Central memory CD8-positive, alpha-beta T cell (primary cell): ENCODE measurements at places on chromosomes 1 and 21.

GRCh38 chr21:45853703-45854342, 127.7 kb upstream of the COL6A1 start:
- H3K4me1 ChIP-seq: no peaks in the 10 kb centered on the region
- no peak overlapping the region for H3K4me3 ChIP-seq
- H3K27me3 ChIP-seq: peaks cover 88% of the 10 kb centered on the region
- H3K36me3 ChIP-seq: no peaks in the 10 kb centered on the region
- H3K27ac ChIP-seq: no peak overlapping the region

DNA sequence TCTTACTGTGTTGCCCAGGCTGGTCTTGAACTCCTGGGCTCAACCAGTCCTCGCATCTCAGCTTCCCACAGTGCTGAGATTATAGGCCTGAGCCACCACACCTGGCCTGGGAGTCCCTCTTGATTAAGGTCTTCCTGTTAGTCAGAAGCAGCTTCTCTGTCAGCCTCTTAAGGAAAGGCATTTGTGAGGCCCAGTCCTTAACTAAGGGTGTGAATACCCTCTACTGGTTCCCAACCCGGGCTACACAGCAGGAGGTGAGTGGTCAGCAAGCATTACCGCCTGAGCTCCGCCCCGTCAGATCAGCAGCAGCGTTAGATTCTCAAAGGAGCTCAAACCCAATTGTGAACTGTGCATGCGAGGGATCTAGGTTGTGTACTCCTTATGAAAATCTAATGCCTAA, 117.2 kb downstream of the DYRK1A start:
- no peaks in the 10 kb centered on the region for H3K27me3 ChIP-seq
- H3K36me3 ChIP-seq: peaks cover 41% of the 10 kb centered on the region
- no peak overlapping the region for H3K27ac ChIP-seq
- H3K4me1 ChIP-seq: peaks cover 4% of the 10 kb centered on the region
- H3K4me3 ChIP-seq: no peak overlapping the region
- no peak for DNase-seq

GRCh38 chr1:245301162-245301580, 146.4 kb downstream of the KIF26B start:
- no peaks in the 10 kb centered on the region for H3K4me1 ChIP-seq
- H3K27me3 ChIP-seq: peaks cover 9% of the 10 kb centered on the region

GRCh38 chr1:117981455-117982192, 52.1 kb downstream of the WDR3 start:
- DNase-seq: no peak
- peaks cover 38% of the 10 kb centered on the region for H3K27me3 ChIP-seq
- no peaks in the 10 kb centered on the region for H3K36me3 ChIP-seq
- H3K27ac ChIP-seq: no peak overlapping the region
- H3K4me3 ChIP-seq: no peak overlapping the region
- no peaks in the 10 kb centered on the region for H3K4me1 ChIP-seq

GRCh38 chr1:164863056-164863455, 304.1 kb downstream of the PBX1 start:
- no peak for DNase-seq
- H3K4me3 ChIP-seq: no peak overlapping the region
- no peaks in the 10 kb centered on the region for H3K27me3 ChIP-seq

DNA sequence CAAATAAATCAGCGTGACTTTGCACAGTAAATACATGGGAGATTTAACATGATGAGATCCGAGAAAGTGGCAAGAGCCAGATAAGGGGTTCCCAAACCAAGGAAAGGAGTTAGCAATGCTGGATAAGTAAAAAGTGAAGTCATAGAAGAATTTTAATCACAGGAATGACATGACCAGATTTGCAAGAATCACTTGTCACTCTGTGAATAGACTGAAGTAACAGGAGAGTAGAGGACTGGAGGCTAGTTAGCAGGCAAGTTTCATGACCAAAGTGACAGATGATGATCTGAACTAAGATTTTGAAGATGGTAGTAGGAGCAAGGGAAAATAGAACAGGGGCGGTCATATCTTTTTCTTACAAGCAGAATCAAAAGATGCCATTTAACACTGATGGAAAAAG, 8.4 kb downstream of the CFH start:
- H3K27ac ChIP-seq: peak overlapping the region; percentile 5
- H3K4me3 ChIP-seq: no peak overlapping the region
- H3K36me3 ChIP-seq: peaks cover 2% of the 10 kb centered on the region
- H3K27me3 ChIP-seq: no peaks in the 10 kb centered on the region
- DNase-seq: no peak

- no peak for DNase-seq
- H3K27me3 ChIP-seq: no peaks in the 10 kb centered on the region
- peaks cover 17% of the 10 kb centered on the region for H3K4me1 ChIP-seq
- H3K4me3 ChIP-seq: no peak overlapping the region
- peaks cover 1% of the 10 kb centered on the region for H3K36me3 ChIP-seq
These were observed 20.8 kb downstream of the EYA3 start for GRCh38 chr1:28067523-28068090.

DNA sequence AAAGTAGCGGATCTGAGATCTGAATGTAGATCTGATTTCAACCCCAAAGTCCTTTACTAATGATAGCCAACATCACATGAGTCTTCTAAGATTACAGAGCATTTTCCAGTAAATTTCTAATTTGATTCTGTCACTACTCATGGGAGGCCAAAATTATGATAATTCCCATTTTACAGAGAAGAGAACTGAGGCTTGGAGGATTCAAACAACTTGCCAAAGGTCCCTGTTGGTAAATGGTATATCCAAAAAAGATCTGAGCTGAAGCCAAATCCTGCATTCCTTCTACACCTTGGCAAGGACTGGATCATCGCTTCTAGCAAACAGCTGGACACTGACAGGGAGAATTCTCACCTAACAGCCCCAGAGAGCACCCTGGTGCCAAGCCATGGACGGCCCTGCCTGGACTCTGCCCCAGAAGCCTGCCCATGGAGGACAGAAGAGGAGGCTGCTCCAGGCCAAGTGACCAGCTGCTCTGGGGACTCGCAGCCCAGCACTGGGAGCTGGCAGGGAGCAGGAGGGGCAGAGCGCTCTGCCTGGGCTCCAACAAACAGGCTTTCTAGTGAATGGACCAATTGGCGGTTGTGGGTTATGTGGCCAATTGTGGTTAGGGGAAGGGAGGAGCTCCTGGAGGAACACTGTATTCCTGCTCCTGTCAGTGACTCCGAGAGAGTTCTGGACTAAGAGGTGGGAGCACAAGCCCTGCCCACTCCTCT, 6.4 kb upstream of the CSF1 start:
- H3K27ac ChIP-seq: no peak overlapping the region
- no peak overlapping the region for H3K4me3 ChIP-seq
- no peaks in the 10 kb centered on the region for H3K36me3 ChIP-seq
- DNase-seq: no peak
- H3K4me1 ChIP-seq: peaks cover 23% of the 10 kb centered on the region

DNA sequence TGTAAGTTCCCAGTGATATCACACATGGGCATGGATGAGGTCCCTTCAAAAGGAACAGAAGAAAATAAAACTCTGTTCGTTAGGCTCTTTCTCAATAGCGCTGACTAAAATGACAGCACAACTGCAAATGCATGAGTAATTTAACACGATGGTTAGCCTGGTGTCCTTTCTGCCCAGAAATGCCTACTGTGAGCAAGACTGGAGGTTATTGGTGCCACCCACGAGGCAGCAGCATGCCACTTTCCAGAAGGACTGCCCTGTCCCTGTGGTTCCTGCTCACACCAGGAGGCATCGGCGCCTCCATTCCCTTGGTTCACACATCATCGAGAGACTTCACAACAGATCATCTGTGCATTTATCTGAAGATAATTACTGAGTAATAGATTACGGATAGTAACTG, 26.2 kb downstream of the VPS26C start:
- H3K27ac ChIP-seq: peak overlapping the region; percentile 56
- peaks cover 23% of the 10 kb centered on the region for H3K36me3 ChIP-seq
- no peak for DNase-seq
- peaks cover 54% of the 10 kb centered on the region for H3K4me1 ChIP-seq
- no peaks in the 10 kb centered on the region for H3K27me3 ChIP-seq

DNA sequence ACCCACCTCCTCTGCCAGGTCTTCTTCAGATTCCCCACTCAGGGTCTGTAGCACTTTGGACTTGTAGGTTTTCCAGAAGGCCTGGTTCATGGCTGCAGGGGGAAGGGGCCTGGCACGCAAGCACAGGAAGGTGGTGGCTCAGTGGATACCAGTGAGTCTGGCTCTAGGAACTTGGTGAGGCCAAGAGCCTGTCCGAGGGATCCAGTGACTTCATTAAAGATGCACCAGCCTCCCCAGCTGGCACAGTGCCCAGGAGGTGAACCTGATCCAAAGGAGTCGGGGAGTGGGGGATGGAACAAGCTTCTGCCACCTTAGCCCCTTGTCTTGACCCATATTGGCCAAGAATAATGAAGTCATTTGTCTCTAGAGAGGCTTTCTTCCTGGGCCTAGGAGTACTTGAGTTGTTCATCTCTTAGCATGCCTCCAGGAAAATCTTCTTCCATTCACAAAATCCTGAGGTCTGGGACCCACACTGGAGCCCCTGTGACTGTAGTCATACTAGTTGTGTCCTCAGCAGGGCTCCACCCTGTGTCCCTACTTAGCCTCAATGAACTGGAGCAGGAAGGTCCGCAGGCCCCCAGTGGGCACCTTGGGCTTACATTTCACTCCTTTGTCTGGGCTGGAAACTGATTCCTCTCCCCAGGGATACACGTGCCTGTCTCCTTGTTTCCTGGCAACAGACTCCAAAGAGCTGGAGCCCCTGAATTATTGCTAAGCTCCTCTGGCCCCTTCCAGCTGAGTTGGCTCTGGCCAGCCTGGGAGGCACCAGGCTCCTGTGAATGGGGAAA, at the start of gene C1orf232:
Gene C1orf232 (minus strand): TSS at position 554 of the 788 bp plus-strand sequence. CDS start 464 bp downstream, at position 90.
- no peak for DNase-seq
- H3K4me1 ChIP-seq: peaks cover 26% of the 10 kb centered on the region
- H3K4me3 ChIP-seq: peak within 1 kb of the TSS; percentile 87
- H3K36me3 ChIP-seq: peaks cover 7% of the 10 kb centered on the region
- peak within 1 kb of the TSS; percentile 38 for H3K27ac ChIP-seq

DNA sequence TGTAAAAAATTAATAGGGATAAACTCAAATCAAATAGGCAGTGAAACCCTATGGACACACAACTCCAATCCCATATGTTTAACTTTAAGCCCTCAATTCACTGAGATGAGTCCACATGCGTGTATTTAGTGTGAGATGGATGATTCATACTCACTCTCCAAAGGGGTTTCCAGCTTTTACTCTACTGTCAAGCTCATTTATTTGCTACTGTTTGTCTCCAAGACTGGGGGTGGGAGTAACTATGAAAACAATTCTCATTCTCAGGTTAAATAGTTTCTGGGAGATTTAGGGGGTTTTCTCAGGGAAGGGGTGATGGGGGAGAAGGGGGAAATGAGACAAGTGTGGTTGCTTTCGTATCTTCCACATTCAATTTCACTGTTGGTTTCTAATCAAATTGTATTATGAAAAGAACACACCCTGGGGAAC, 2.7 kb downstream of the RAB29 start:
- no peak for DNase-seq
- H3K27me3 ChIP-seq: no peaks in the 10 kb centered on the region
- peak overlapping the region; percentile 98 for H3K27ac ChIP-seq
- H3K4me3 ChIP-seq: peak overlapping the region; percentile 91
- H3K36me3 ChIP-seq: peaks cover 53% of the 10 kb centered on the region

DNA sequence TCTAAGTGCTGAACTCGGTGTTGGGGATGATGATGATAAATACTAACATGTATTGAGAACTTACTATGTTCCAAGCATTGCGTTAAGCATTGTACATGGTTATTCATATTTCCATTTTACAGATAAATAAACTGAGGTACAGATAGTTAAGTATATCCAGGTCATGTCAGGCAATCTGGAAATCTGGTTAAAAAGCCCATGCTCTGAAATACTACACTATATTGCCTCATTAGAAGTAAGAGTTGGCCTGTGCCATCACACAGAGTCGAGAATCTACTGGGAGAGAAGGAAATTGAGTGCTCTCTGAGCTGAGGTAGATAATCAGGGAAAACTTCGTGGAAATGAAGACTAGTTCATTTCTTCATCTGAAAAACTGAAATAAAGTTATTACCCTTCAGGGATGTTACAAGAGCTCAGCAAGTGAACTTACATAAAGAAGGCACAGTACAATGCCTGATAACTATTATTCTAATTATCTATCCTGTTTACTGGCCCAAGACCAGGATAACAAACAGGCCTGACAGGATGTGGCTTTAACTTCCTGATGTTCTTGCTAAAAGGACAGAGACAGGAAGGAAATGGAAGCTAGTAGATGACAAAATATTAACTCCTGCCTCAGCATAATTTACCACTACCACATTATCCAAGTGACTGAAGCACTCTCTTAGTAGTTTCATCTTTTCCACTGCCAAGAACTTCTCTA, 85.6 kb downstream of the EPS15 start:
- H3K27me3 ChIP-seq: no peaks in the 10 kb centered on the region
- peak overlapping the region; percentile 47 for H3K27ac ChIP-seq
- no peak for DNase-seq
- peak overlapping the region; percentile 31 for H3K4me3 ChIP-seq

- H3K4me3 ChIP-seq: peak overlapping the region; percentile 57
- H3K27ac ChIP-seq: peak overlapping the region; percentile 86
- peaks cover 42% of the 10 kb centered on the region for H3K4me1 ChIP-seq
These were observed 353.5 kb upstream of the B3GALT2 start for GRCh38 chr1:193539731-193540459.

DNA sequence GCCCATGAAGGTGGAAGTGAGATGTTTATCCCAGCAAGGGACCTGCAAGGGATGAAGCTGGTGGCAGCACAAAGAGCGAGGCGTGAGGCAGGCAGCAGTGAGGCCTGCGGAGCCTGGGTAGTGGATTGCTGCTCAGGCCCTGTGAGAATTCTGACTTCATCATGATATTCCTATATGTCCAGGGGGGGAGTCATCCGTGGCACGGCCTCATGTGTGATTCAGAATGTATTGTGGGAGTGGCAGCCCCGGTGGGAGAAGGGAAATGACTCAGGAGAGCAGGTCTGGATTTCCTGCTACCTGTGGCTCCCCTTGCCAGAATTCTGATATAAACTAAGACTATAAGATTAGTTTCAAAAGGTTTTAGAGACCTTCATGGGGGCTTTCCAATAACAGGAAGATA, 240.9 kb downstream of the CAMTA1 start:
- peaks cover 49% of the 10 kb centered on the region for H3K27me3 ChIP-seq
- H3K27ac ChIP-seq: no peak overlapping the region
- H3K36me3 ChIP-seq: peaks cover 1% of the 10 kb centered on the region
- no peaks in the 10 kb centered on the region for H3K4me1 ChIP-seq

GRCh38 chr1:88946861-88947260, 45.6 kb downstream of the KYAT3 start:
- peaks cover 7% of the 10 kb centered on the region for H3K4me1 ChIP-seq
- H3K27me3 ChIP-seq: no peaks in the 10 kb centered on the region
- H3K27ac ChIP-seq: peak overlapping the region; percentile 39
- no peak for DNase-seq
- no peak overlapping the region for H3K4me3 ChIP-seq

- H3K4me1 ChIP-seq: no peaks in the 10 kb centered on the region
- H3K4me3 ChIP-seq: no peak overlapping the region
- no peak for DNase-seq
- no peaks in the 10 kb centered on the region for H3K36me3 ChIP-seq
These were observed 83.1 kb upstream of the HAO2 start for GRCh38 chr1:119285482-119285881.

- no peaks in the 10 kb centered on the region for H3K4me1 ChIP-seq
- H3K27ac ChIP-seq: no peak overlapping the region
- H3K36me3 ChIP-seq: peaks cover 2% of the 10 kb centered on the region
- H3K27me3 ChIP-seq: no peaks in the 10 kb centered on the region
- no peak for DNase-seq
These were observed 9.8 kb downstream of the KCNA2 start for GRCh38 chr1:110596312-110596711.
